ENCODE measurements at places on chromosomes 3 and 15.

- no peak for DNase-seq
These were observed 6.7 kb downstream of the PCYT1A start for GRCh38 chr3:196280689-196281440.

DNA sequence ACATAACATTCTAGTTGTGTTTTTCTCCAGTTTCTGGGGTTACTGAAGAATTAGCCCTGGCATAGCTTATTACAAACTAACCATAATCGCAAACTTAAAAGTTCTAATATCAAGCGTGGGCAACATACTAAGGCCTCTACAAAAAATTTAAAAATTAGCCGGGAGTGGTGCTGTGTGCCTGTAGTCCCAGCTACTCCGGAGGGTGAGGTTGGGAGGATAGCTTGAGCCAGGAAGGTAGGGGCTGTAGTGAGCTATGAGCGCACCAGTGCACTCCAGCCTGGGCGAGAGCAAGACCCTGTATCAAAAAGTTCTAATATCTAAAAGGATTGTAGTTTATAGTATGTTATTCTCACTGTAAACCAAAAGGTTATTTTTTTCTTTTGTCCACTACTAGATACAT is 1.1 kb downstream of the OIP5 start:
- DNase-seq = no peak

GRCh38 chr3:123941121-123941520 is 19.9 kb downstream of the CCDC14 start:
- DNase-seq = peak; percentile 15

- DNase-seq = no peak
These were observed 35.5 kb upstream of the HCLS1 start for GRCh38 chr3:121696186-121696585.

- DNase-seq = peak; percentile 63
These were observed 1.2 kb downstream of the NT5DC2 start for GRCh38 chr3:52532517-52532837.

DNA sequence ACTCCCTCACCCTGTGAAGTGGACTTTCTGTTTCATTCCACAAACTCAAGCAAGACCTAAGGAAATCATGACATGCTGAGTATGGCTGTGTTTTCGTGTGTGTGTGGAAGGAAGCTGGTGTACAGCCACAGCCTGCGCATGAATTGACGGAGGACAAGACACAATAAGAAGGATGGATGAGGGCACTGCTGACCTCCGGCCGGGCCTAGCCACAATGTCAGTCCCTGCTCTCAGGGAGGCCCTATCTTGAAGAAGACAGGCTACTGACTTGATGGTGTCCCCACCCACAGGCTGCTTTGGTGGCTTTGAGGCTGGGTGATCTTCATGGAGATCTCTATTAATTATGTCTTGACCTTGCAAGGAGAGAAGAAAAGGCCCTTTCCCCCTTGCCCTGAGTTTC is 39.3 kb upstream of the CDCP1 start:
- no peak for DNase-seq
